ENCODE measurements at places on chromosomes 6 and 20.
A peak's percentile ranks its signal among the peaks of the same experiment; 100 is the strongest.

- DNase-seq, result no peak
These were observed 4.8 kb downstream of the CCHCR1 start for GRCh38 chr6:31152781-31153180.

DNA sequence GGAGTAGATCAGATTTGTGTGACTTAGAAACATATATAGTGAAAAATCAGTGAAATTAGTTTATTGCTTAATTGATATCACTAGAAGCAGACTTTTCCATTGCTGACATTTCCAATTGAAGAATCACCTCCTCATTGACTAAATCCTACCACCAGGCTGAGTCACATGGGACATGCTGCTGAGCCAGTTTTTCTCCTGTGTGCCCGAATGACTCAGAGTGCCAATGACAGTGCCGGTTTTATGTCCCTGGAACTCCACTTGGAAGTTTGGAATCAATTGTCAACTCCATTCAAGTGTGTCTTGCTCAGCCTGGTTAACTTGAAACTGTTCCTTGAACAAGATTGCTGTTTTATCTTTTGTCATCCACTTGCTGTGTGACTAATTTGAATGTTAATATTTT, 316.1 kb upstream of the PRDM1 start:
- peak; percentile 69 for DNase-seq

- DNase-seq, result no peak
These were observed 230.2 kb downstream of the PRKN start for GRCh38 chr6:162497389-162497788.

- DNase-seq, result no peak
These were observed 279.8 kb downstream of the EPHA7 start for GRCh38 chr6:93139408-93140081.

DNA sequence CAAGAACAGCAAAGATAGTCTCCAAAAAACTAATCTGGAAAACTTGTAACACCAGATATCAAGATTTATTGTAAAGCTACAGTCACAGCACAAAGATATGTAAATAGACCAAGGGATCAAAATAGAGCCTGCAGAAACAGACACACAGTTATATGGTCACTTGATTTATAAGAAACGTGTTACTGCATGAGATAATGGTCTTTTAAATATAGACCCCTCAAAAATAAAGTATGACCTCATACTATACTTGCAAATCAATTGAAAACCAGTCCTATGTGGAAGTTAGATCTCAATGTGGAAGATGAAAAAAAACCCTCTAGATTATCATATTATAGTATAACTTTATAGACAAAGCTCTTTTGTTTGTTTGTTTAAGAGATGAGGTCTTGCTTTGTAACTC, 247.3 kb upstream of the CNR1 start:
- no peak for DNase-seq
